ENCODE measurements at places on chromosomes 4 and X.

GRCh38 chr4:87006426-87006675 is 71.5 kb downstream of the AFF1 start:
- no peak for DNase-seq

- no peak for DNase-seq
These were observed 105.1 kb upstream of the ARHGAP24 start for GRCh38 chr4:85369703-85370380.

DNA sequence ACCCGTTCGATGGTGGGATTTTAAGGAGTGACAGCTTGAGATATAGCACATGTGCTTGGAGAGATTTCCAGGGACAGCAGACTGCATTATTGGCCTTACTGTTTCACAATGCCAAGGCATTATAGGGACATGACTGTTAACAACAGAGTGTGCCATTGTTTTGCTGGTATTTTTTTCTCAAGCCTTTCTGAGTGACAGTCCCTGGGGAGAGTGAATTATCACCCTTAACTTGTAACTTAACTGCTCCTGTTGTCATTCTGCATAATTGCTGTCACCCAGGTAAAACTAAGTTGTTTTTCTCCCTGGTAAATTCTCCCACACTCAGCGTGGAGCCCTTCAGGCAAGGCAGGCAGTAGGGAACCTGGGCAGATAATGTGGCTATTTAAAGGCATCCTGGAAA is 989.2 kb upstream of the LCORL start:
- no peak for DNase-seq

DNA sequence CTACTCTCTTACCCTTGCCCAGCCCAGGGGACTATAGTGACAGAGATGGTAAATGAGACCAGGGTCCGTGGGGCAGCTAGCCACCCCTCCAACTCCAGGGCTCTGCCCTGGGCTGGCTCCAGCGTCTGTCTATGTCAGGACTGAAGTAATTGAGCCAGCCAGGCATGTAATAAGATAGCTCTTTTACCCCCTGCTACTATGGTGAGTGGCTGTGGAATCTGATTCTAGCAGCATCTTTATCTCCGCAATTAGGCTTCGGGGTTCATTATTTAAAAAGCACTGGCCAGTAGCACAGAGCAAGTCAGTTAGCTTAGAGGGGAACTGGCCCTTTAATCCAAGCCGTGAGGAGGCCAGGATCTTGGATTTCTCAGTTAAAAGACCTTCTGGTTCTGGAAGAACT is 123.3 kb upstream of the RAI2 start:
- no peak for DNase-seq

- DNase-seq: no peak
These were observed 95.1 kb downstream of the NHS start for GRCh38 chrX:17470136-17470535.

DNA sequence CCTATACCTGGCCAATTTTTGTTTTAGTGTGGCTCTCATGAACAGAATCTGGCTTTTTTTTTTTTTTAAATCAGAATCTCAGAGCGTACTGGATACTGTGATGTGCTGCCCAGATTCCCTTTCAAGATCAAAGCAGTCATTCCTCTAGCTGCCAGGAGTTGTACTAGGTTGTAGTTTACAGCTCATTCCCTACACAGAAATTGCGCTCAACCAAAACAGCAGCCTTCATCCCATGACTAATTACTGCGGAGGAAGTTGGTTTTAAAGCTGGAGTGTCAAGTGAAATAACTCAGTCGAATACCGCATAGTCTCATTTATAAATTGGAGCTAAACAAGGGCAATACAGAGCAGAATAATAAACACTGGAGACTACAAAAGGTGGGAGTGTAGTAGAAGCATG is 12.2 kb upstream of the TMPRSS11B start:
- no peak for DNase-seq

GRCh38 chr4:148283665-148284064 is 158.5 kb downstream of the NR3C2 start:
- no peak for DNase-seq

GRCh38 chr4:128653527-128654444 is 155.7 kb upstream of the JADE1 start:
- DNase-seq: no peak

DNA sequence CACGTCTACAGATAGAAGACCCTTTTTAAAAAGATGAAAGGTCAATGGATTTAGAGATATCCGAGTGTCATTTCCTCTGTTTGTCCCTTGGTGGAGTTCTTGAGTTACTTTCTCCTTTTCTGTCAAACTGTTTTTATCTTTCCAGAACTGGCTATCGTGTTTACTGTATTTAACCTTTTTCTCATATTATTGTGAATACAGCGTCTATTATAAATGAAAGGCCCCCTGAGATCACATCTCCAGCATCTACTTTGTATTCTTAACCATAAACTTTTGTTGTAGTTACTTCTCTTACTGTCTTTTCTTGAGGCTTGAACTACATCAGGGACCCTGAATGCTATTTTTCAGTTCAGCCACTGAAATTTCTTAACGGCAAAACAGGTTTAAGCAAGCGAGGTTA is 4.0 kb upstream of the PCDH7 start:
- DNase-seq: no peak

DNA sequence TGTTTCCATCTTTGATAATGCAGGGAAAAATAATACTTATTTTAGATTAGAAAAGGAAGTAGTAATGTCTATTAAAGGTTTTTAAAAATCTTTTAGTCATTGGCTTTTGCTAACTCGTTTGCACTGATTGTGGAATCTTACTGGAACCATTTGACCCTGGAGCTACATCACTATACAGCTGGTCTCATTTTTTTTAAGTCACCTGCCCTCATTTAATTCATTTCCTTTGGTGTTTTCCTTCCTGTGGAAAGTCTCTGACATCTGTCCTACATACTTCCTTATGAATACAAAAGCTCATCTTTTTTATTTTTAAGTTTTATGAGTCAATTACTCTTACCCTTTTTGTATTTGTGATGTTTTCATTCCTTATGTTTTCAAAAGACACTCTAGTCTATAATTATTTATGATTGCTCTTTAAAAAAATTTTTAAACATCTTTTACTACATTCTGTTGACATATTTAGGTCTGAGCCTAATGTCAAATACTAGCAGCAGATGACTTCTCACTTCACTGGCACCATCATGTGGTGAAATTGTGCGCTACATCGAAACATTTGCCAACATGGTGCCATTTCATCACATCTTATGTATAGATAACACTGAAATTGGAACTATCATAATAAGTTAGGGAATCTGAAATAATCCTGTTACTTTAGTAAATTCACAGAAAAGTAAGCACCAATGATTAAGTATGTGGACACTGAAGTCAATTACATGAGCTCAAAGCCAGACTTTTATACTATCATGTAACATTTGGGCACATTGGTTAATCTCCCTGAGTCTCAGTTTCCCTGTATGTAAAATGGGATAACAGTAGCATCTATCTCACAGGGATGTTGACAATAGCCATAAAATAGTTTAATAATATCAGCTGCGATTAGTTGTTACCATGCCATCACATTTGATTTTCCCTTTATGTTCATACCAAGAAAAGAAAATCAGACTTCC is 9.4 kb upstream of the MMAA start:
- peak; percentile 67 for DNase-seq

DNA sequence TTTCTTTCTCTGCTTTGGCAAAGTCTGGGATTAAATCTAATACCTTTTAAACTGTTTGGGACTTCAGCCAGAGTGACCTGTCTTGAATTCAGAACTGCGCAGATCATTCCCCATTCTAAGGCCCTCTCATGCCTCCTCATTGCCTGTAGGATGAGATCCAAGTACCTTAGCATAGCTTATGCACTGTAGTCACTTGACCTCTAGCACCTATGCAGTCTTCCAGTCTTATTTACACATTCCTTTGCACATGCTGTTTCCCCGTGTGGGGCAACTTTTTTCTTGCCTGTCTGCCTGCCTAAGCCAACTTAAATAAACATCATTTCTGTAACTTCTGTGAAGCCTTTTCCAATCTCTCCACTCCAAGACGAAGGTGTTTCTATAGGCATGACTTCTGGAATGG is 68.4 kb downstream of the AR start:
- no peak for DNase-seq

- DNase-seq: no peak
These were observed 5.7 kb downstream of the KCND1 start for GRCh38 chrX:48965959-48966358.

GRCh38 chr4:6435010-6435409 is 37.4 kb downstream of the PPP2R2C start:
- DNase-seq: no peak

- no peak for DNase-seq
These were observed 148.7 kb downstream of the ENOX2 start for GRCh38 chrX:130754353-130754752.

DNA sequence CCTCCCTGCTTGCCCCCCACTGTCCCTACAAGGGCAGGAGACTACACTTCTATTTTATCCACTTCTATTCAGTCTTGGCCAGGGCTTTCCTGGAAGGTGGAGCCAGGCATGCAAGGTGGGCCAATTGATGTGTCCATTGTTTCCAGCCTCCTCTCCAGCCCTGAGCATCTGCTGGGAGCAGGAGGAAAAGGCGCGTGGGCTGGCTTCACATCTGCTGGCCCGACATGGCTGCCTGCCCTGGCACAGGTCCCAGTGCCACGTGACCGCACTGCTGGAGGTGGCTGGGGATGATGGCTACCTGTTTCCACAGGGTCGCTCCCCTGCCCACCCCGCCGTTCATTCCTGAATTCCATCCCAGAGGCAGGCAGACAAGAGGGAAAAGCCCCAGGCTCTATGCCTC is 247.7 kb downstream of the AFAP1 start:
- DNase-seq: no peak

GRCh38 chr4:168386002-168386401 is 67.5 kb upstream of the DDX60 start:
- no peak for DNase-seq

GRCh38 chr4:4321951-4322688 is 32.1 kb downstream of the ZBTB49 start:
- no peak for DNase-seq

DNA sequence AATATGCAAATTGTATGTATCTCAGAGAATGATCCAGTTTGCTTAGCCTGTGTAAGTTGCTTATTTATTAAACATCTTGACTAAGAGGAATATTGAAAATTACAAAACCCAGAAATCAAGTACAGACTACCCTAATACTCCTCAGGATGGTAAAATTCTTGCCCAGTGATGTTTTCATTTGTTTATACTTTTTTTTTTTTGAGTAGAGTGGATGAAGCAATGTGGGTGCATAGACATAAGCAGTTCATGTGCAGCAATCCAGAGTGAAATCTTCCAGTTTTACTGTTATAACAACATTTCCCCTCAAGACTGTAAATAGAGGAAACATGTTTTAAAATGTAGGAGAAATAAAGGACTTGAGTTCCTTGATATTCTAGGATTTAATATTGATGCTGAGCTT is 4.7 kb downstream of the GLRB start:
- DNase-seq: no peak

GRCh38 chr4:43066415-43066814 is 173.9 kb downstream of the GRXCR1 start:
- DNase-seq: no peak

GRCh38 chrX:136380010-136380769 is 79.4 kb downstream of the ADGRG4 start:
- peak; percentile 14 for DNase-seq

DNA sequence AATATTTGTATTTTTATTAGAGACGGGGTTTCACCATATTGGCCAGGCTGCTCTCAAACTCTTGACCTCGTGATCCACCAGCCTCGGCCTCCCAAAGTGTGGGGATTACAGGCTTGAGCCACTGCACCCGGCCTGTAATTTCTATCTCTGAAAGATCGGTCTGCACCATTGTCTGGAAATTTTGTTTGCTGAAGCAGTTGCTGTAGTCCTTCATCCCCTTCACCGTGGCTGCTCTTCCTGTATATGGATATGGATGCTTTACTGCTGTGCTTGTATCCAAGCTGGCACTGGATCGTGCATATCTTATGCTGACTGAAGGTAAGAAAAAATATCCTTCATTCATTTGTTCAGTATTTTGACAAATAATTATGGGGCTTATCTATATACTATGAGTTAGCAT is 338.4 kb upstream of the GNPDA2 start:
- no peak for DNase-seq

DNA sequence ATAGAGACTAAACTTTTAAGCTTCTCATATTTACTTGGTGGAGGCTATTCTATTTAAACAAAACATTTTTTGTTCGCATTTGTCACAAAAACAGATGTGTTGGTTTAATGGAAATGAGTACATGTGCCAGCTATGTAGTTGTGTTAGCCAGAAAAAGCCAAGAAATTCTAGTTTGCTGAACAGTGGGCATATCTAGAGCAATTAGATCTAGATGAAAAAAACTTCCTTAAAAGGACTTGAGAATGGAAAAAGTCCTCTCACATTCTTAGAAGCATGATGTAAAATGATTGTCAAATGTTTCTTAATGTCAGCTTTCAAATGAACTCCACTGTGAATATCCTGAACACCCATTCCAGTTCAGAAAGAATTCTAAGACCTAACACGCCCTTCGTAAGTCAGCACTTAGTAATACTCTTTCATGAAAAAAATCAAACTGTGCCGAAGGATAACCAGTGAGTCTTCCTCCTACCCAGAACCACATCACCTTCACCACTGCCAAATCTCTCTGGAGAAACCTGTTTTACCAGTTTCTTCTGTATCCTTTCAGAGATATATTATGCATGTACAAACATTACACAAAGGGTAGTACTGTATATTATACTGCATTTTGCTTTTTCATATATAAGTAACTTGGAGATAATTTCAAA is 28.2 kb downstream of the PHKA1 start:
- no peak for DNase-seq

GRCh38 chr4:10535912-10536311 is 78.7 kb upstream of the ZNF518B start:
- DNase-seq: no peak

DNA sequence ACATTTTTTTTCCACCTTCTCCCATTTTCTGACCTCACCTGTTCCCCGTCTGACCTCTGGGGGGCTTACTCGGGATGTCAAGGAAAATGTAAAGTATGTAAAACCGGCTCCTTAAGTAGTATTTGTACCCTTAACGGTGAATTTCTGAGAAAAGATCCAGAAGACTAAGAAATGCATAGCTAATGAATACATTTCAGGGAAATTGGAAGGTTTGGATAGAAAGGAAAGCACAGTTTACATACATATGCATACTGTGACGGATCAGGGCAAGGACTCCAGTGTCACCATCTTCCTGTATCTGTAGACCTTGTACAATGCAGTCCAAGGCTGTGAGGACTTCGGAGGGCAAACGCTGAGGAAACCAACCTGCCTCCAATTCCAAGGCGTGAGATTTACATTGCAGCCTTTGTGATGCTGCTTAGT is 2185.9 kb upstream of the TENM3 start:
- no peak for DNase-seq

GRCh38 chrX:97728215-97728614 is 844.5 kb downstream of the RPA4 start:
- DNase-seq: no peak

- no peak for DNase-seq
These were observed 34.9 kb downstream of the MAML3 start for GRCh38 chr4:140118931-140119640.

GRCh38 chr4:40121515-40121914 is 64.9 kb downstream of the N4BP2 start:
- peak; percentile 60 for DNase-seq

DNA sequence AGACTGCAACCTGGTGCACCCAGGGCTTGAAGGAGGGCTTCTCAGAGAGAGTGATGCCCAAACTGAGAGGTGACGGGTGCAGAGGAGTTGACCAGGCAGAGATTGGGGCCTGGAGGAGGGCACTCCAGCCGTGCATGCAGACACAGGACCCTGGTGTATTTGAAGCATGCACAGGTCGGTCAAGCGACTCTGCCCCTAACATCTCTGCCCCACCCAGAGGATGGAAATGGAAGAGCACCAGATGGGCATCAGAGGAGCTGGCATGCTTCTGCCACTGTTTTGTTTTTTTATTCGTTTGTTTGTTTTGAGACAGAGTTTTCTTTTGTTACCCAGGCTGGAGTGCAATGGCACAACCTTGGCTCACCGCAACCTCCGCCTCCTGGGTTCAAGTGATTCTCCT is 320.9 kb downstream of the EVC2 start:
- DNase-seq: no peak

Data from activated CD4-positive, alpha-beta T cell treated with anti-CD3 and anti-CD28 coated beads, Interleukin-2, amount 50 U/mL, for 16 hours (primary cell).